ENCODE measurements at places on chromosomes 2 and 18. TPM values are rescaled to one million over a fixed set of nuclear protein-coding genes. Genes with fewer than 3 reads are reported as not detected.
A peak's percentile ranks its signal among the peaks of the same experiment; 100 is the strongest.

ATF2 gene
- 69.4 TPM for polyA plus RNA-seq

GRCh38 chr2:31004257-31004656, 134.0 kb downstream of the GALNT14 start:
- no peak for DNase-seq

DNA sequence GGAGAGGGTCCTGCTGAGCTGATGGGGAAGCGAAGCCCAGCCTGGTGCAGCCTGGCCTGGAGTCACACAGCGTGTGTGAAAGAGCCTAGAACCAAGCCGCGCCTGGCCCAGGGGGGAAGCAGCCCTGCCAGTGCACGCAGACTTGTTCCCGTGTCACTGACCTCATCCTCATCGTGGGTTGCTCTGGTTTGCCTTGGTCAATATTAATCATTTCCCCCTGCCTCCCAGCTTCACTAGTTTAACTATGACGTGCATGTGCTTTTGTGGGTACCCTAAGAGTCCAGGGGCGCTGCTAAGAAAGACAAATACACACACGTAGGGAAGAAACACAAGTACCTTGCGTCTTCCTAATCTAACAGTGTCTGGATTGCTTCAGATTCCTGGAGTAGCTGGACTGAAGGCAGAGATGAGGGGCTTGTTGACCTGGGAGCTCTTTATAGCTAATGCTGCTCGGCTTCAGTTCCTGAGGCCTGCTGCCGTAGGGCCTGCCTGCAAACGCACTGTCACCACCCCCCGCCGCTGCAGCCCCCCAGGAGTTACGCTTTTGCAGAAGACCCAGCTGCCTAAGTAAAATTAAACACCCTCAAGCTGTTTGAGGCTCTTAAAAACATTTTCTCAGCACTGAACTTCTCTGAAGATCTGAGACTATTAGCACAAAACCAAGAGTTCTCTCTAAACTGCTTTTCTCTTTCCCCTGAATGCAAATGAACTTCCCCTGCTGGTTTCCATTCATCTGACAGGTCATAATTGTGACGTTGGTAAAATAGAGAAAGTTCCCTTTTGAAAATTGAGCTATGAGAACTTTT, 159.2 kb downstream of the FAM210A start:
- DNase-seq, result no peak

GALR1 gene
- 0.26 TPM for polyA plus RNA-seq

GRCh38 chr2:109081374-109081773, 47.6 kb upstream of the SH3RF3 start:
- no peak for DNase-seq

DNA sequence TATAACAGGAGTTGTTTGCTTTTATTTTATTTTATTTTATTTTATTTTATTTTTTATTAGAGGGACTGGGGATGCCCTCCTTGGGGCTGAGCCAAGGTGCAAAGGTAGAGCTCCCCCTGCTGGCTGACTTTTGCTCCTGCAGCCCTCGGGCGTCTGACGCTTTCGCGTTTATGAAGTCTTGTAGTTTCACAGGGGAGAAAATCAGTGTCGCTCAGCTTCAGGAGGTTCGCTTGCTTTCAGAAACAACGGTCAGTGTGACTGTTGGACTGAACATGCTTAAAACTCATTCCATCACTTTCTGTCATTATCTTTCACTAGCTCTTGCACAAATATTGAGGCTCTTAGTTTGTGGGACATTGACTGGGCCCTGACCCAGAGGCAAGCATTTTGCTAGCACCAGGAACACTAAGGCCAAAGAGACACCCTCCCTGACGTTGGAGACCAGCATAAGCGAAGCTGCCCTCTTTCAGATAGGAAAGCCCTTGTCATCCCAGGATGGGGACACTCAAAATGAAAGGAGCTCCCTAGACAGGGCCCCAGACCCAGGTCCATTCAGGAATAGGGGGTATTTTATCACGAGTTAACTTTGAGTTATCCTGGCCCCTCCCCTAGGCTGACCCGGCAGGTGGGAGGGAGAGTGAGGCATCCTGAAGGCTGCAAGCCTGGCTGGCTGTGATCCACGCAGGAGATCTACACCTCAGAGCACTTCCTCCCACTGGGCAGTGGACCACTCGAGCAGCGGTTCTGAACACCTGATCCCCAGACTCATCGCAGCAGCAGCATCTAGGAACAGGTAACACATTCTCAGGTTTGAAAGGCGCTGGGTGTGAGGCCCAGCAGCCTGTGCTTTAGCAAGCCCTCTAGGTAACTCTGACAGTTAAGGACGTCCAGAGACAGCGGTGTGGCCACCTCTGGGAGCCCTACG, 34.4 kb downstream of the LGALSL start:
- peak; percentile 45 for DNase-seq

- DNase-seq, result no peak
These were observed 14.9 kb upstream of the SOS1 start for GRCh38 chr2:39135690-39136259.

DNA sequence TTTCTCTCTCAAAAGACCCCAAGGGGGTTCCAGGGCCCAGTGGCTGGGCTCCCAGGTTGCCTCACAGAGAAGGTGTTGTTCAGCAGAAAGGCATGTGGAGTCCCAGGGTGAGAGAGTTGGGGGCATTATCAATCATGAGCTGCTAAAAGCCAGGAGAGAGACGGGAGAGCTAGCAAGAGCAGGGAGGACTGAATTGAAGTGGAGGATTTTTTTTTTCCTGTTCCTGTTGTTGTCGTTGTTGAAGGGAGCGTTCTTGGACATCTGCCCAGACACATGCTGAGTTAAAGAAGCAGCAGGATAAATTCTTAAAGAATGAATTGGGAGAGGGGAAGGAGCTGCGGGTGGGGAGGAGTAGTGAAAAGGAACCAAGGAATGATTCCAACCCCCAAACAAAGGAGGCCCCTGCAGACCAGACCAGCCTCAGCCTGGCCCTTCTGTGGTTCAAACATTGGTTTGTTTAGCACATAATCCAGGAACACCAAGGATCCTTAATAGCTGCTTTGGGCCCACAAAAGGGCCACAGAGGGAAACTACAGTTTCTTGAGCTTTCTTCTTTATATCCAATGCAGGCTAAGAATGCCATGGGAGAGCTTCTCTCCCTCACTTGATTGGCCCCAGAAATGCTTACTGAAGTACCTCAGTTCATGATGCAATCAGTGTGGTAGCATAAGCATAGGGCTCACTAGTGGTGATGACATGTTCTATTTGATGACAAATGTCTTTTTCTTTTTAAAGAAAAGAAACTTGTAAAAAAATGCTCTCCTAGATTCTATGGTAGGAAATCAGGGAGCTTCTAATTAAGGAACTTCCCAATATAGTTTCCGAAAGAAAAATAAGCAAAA, 146.0 kb downstream of the SETBP1 start:
- DNase-seq, result no peak
